ENCODE measurements at places on chromosomes 3 and 15.

DNA sequence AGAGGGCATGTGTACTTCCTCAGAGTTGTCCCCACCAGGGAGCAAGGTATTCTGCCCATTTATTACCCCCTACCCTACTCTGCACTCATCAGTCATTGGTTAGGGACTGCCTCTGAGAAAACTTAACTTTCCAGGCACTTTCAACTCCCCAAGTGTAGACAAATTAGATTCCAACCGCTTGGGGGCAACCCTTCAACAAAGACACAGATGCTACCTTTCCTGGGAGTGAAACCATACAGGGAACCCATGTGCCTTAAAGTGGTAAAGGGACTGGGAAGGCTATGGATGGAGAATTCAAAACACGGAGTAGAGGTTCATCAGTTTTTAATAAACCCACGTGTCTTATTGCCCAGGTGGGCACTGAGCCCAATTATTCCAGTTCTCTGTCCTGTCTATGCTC lies 19.4 kb upstream of the UBE2E2 start:
- no peak for DNase-seq

DNA sequence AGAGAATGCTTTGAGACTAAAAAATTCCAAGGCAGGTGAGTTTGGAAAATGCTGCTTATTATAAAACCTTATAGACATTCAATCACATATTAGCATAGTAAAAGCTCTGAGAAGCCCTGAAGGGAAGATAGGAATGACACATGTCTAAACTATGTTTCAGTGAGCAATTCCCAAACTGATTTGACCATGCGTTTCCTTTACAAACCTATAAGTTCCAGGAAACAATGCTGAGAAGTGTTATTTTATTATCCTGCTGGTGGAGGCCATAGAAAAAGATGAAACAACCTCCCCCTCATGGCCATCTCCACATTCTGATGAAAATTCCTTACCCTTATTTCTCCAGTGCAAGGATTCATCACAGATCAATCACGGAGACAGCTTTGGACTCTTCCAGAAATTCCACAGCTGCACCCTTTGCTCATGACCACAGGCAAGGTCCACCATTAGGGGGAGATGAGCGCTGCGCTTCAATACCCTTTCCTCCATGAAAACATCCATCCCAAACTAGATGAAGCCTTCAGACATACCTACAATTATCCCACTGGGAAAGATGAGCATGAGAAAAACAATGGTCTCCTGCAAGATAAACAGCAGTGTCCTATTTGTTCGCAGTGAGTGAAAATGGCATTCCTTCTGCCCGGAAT lies 372.1 kb downstream of the MAGI1 start:
- no peak for DNase-seq

GRCh38 chr3:24426896-24427295 lies 67.8 kb downstream of the THRB start:
- DNase-seq, result no peak

DNA sequence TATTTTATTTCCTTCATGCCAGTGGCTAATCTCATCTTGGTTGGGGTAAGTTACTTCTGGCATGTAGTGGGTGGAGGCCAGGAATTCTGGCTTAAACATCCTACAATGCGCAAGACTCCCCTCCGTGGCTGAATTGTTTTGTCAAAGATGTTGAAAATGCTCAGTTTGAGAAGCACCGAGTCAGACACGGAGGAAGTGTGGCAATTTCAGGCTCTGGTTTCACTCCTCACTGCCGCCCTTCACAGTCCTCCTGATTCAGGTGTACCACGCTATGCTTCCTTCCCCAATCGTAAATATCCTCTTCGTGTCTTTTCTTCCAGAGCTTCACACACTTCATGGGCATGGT lies 150.7 kb downstream of the OPA1 start:
- peak; percentile 17 for DNase-seq

GRCh38 chr3:42660898-42661297 lies 7.4 kb downstream of the ZBTB47 start:
- no peak for DNase-seq

- no peak for DNase-seq
Observed at GRCh38 chr3:59771768-59772181, 722.0 kb upstream of the CFAP20DC start.

DNA sequence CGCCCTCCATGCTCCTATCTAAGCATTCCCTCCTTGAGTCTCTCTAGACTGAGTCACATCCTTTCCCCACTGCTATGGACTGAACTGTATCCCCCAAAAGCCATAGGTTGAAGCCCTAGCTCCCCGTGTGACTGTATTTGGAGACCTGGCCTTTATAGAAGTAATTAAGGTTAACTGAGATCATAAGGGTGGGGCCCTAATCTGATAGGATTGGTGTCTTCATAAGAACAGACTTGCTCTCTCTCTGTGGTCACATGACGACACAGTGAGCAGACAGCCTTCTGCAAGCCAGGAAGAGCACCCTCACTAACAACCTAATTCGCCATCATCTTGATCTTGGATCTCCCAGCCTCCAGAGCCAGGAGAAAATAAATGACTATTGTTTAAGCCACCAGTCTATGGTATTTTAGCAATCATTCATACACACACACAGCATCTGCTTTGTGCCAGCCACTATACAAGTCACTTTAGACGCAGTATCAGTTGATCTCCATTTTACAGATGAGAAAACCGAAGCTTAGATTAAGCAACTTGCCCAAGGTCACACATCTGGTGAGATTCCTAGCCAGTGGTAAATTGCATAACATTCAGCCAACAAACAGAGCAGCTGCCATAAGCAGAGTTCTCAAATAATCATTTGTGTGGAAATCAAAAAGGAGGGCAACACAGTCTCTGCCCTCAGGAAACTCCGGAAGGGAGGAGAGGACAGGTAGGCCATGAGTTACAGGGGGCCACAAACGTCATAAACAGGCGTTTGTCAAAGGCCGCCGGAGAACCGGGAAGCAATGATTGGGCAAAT lies 66.3 kb upstream of the HES1 start:
- DNase-seq, result no peak

GRCh38 chr15:91896341-91897055 lies 43.0 kb downstream of the SLCO3A1 start:
- DNase-seq, result no peak

Data from hematopoietic multipotent progenitor cell (in vitro differentiated cells).